ENCODE measurements at places on chromosomes 1 and 21.

DNA sequence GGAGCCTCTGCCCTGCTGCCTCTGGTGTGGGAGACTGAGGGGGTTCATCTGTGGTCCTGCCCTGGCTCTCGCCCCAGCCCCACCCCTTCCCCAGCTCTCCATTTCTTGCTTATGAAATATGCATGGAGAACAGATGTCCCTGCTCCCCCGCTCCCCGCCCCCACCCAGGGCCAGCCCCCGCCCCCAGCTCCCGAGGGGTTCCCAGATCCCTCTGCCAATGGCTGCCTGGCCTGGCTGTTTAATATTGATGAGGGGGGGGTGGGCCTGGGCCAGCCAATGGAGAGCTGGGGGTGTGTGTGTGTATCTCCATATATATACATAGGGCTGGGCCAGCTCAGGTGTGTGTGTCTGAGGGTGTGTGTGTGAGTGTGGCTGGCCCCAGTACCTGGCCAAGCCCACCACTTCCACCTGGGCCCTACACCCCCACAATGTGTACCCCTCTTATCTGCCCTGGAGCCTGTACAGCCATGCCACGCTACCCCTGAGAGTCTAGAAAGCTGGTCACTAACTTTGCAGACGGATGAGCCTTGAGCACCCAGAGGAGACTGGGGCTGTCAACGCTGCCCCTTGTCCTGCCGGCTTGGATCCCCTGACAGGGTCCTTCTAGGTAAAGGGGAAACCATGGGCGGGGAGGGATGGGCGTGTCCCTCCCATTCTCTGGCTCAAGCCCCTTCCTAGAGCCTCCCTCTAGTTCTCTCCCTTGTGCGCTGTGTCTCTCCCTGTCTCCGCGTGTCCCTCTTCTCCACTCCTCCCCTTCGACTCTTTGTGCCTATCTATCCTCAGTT, at the start of gene NHLH1:
NHLH1 (plus strand) TSS at position 341 of the 785 bp plus-strand sequence. CDS start 3,661 bp downstream, outside the sequence.
- no peak for DNase-seq

- DNase-seq, result peak; percentile 46
Observed at GRCh38 chr1:3625151-3625907, 514 bp downstream of the TPRG1L start.

GRCh38 chr21:34132926-34133325, 59.5 kb downstream of the MRPS6 start:
- DNase-seq, result no peak

DNA sequence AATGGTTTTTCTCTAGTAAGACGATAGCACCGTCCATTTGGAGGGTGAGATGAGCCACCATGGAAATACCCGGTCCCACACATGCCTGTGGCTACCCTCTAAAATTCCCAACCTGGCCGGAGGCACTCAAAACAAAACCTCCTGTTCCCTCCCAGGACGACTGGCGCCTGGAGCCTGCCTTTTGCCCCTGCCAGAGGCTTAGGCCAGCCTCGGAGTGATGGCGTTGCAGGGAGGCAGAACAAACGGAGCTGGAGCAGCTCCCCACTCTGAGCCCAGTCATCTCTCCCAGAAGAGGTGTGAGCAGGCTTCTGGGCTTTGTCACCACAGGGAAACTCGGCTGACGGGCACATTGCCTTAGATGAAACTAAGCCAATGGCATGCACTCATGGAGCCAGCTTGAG, 213.7 kb upstream of the HOOK1 start:
- no peak for DNase-seq

- DNase-seq, result no peak
Observed at GRCh38 chr1:170587253-170587593, 55.3 kb downstream of the GORAB start.

- DNase-seq, result peak; percentile 75
Observed at GRCh38 chr1:19808351-19808750, 6.7 kb downstream of the RNF186 start.

DNA sequence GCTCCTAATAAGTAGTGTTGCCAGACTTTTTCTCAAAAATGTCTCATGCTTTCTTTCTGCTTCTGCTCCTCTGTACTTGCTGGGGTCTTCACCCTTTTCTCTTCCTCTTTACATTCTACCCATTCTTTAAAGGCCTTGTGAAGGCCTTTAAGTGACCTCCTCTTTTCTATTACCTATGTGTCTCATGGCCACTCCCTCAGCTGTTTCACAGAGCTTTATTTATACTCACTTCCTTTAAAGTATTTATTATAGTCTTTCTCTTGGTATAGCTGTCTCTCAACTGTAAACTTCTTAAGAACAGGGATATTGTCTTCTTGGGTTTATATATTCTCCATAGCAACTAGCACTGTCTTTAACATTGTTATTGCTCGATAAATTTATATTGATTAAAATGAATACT, 792 bp downstream of the GOLPH3L start:
- DNase-seq, result no peak
